ENCODE measurements at places on chromosomes 7 and 10.

DNA sequence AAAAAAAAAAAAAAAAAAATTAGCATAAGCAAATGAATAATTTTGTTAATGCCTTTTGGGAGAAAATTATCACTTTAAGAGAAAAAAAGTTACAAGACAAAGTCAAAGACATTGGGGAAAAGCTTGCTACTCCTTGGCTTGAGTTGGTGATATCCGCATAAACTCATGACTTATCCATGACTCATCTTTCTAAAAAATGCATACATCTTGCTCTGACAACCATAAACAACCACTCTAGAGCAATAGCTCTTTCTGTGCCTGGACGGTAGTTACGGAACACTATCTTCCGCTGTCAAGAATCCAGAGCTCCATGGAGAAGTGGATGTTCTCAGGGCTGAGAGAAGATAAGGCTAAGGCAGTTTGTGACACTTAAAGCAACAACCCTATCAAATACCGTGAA is 281.1 kb upstream of the PFKP start:
- DNase-seq, result no peak
- H3K36me3 ChIP-seq, result no peaks in the 10 kb centered on the region
- H3K4me1 ChIP-seq, result peaks cover 8% of the 10 kb centered on the region

GRCh38 chr7:95205665-95206225 is 118.6 kb downstream of the PON1 start:
- no peaks in the 10 kb centered on the region for H3K4me1 ChIP-seq
- no peak for DNase-seq
- H3K4me3 ChIP-seq, result no peak overlapping the region
- H3K36me3 ChIP-seq, result no peaks in the 10 kb centered on the region

- no peaks in the 10 kb centered on the region for H3K36me3 ChIP-seq
- no peak overlapping the region for H3K27ac ChIP-seq
- no peak for DNase-seq
- H3K27me3 ChIP-seq, result no peaks in the 10 kb centered on the region
- no peak overlapping the region for H3K4me3 ChIP-seq
These were observed 115.9 kb upstream of the CACUL1 start for GRCh38 chr10:118870467-118871243.

- H3K27ac ChIP-seq, result no peak overlapping the region
- H3K4me3 ChIP-seq, result no peak overlapping the region
- H3K27me3 ChIP-seq, result no peaks in the 10 kb centered on the region
- no peaks in the 10 kb centered on the region for H3K4me1 ChIP-seq
- no peak for DNase-seq
- H3K36me3 ChIP-seq, result no peaks in the 10 kb centered on the region
These were observed 23.4 kb downstream of the LEP start for GRCh38 chr7:128264477-128264876.

- no peaks in the 10 kb centered on the region for H3K4me1 ChIP-seq
- H3K27me3 ChIP-seq, result no peaks in the 10 kb centered on the region
- H3K27ac ChIP-seq, result no peak overlapping the region
- no peak overlapping the region for H3K4me3 ChIP-seq
- no peaks in the 10 kb centered on the region for H3K36me3 ChIP-seq
- DNase-seq, result no peak
These were observed 75.5 kb upstream of the AGK start for GRCh38 chr7:141475679-141476078.

DNA sequence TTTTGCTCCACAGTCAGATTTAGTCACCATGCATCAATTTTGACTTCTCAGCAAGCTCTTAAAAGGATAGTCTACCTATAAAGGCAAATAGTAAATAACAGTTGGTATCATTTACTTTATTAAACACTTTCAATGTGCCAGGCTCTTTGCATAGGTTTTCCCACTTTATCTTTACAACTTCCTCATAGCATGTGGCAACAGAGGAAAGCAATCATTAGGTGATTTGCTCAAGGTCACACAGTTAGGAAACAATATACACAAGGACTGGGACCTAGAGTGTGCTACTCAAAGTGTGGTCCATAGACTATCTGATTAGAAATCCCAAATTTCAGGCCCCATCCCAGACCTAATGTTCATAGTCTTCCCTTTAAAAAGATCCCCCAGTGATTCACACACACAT is 212.3 kb downstream of the MTERF1 start:
- no peak for DNase-seq
- no peak overlapping the region for H3K27ac ChIP-seq
- no peak overlapping the region for H3K4me3 ChIP-seq

DNA sequence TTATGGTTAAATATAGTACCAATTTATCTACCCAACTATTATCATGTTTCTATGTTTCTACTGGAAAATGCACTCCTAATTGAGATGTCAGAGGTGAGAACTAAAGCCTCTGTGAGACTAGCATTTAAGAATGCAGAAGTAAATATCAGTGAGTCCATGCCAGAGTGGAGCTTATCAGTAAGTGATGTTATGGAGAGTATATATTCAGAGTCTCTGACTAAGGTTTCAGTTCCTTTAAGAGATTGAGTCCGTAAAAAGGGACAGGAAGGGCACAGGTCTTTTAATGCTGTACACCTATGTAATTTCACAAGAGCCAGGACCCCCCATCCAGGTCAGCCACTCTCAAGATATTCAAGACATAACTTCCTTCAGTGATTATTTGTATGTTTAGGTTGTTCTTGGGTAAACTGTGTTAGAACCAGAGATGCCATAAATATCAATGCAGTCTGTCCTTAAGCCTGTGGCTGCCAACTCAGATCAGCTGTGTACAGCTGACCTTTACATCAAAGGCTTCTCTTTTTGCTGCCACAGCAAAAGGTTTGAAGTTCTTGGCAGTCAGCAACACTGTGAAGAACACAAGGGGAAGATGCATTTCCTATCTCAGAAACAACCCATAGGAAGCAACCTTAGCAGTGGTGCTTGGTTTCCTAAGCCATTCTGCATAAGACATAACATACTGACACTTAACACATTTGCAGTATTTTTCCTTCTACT is 244.8 kb downstream of the BICC1 start:
- no peak for DNase-seq

- no peaks in the 10 kb centered on the region for H3K4me1 ChIP-seq
- H3K27me3 ChIP-seq, result no peaks in the 10 kb centered on the region
- no peak overlapping the region for H3K27ac ChIP-seq
- H3K4me3 ChIP-seq, result no peak overlapping the region
- no peak for DNase-seq
These were observed 57.1 kb upstream of the CYP2C18 start for GRCh38 chr10:94626476-94626875.

DNA sequence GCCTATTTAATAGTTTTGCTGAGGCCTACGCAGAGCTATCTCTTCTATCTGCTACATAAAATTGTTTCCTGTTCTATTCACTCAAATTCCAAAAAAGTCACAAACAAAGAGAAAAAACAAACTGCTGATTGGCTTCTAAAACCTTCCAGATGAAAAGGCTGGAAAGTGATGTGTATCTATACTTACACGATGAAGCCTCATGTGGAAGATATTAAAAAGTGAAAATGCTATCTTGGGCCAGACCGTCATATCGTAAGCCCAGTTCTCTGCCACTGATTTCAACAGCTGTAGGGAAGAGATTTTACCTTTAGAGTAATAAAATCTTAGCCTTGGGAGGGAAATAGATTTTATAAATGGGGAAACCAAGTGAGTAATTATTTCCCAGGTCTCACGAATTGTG is 394.8 kb downstream of the KIF20B start:
- no peak for DNase-seq
- H3K27me3 ChIP-seq, result no peaks in the 10 kb centered on the region
- no peaks in the 10 kb centered on the region for H3K36me3 ChIP-seq
- no peak overlapping the region for H3K27ac ChIP-seq
- no peaks in the 10 kb centered on the region for H3K4me1 ChIP-seq
- H3K4me3 ChIP-seq, result no peak overlapping the region

- H3K4me1 ChIP-seq, result peaks cover 7% of the 10 kb centered on the region
- H3K4me3 ChIP-seq, result no peak overlapping the region
- no peak overlapping the region for H3K27ac ChIP-seq
- H3K27me3 ChIP-seq, result no peaks in the 10 kb centered on the region
These were observed 40.3 kb downstream of the NRCAM start for GRCh38 chr7:108415821-108416536.

DNA sequence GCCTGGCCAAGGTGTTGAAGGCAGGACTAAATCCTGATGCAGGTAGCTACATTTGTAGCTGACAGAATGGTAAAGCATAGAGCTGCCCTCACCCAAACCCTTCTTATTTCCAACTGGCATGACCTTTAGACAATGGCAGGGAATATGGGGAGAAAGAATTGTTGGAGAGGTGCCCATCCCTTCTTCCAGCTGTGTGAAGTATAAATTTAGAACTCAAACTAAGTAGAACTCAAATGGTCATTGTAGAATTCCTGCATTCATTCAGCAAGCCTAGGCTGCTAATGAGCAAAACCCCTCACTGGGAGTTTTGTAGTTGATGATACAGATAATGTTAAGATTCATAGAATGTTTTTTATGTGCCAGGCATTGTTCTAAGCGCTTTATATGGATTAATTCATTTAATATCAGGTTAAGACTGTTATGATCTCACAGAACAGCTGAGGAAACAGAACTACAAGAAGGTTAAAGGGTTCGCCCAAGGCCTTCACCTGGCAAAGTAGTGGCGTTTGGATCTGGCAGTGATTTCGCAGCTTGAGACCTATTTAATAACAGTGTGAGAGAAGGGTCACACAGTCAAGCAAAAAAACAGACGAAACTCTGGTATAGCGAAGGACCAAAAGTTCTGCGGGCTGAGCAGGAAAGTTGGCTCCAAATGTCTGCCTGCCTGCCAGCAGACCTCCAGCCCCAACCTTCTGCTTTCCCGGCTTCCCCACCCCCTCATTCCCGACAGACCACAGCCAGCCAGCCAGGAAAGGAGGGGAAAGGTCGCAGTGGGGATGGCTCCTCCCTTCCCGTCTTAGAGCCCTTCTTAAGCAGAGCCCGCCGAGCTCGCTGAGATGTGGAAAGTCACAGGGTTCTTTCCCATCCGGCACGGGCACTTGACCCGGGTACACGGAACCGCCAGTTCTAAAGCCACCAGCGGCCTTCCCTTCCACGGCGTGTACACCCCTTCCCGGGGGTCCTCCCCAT is 1.6 kb upstream of the HILPDA start:
- H3K4me1 ChIP-seq, result peaks cover 32% of the 10 kb centered on the region
- DNase-seq, result no peak
- H3K27me3 ChIP-seq, result no peaks in the 10 kb centered on the region
- 0 out of 2 replicates have a peak, but pooled peaks cover 8% of the 10 kb centered on the region for H3K36me3 ChIP-seq
- H3K27ac ChIP-seq, result no peak overlapping the region

DNA sequence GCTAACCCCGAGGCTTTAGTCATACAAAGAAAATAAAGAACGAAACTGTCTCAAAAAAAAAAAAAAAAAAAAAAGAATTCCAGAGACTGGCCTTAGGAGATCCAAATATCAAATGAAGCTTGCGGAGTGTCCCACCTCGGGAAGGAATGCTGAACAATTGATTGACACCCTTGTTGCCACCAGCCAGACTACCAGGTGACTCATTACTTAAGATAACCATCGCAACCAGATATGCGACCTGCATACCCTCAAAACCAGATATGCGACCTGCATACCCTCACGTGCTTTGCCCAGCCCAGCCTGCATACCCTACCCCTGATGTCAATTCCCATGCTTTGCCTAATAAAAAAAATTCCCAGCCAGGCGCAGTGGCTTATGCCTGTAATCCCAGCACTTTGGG is 2.7 kb upstream of the PRKRIP1 start:
- no peak overlapping the region for H3K4me3 ChIP-seq
- no peak overlapping the region for H3K27ac ChIP-seq
- peaks cover 16% of the 10 kb centered on the region for H3K36me3 ChIP-seq

DNA sequence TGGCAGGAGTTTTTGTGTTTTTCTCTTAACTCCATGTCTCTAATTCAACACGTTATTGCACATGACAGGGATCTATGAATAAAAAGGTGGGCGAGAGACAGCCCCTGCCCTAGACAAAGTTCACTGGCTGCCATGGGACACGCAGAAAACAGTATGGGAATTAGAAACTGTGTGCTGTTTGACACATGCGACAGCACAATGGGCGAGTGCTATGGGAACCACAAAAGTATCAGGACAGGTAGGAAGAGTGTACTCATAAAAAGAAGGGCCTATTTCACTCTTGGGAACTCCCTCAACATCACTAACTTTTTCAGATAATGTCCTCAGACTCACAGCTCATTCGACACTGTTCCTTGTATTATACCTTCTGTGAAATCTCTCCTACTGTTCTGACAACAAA is 45.7 kb downstream of the MINDY3 start:
- peaks cover 7% of the 10 kb centered on the region for H3K36me3 ChIP-seq
- no peak overlapping the region for H3K4me3 ChIP-seq
- no peaks in the 10 kb centered on the region for H3K4me1 ChIP-seq
- no peak overlapping the region for H3K27ac ChIP-seq

- no peak for DNase-seq
- no peaks in the 10 kb centered on the region for H3K27me3 ChIP-seq
- no peaks in the 10 kb centered on the region for H3K36me3 ChIP-seq
- no peaks in the 10 kb centered on the region for H3K4me1 ChIP-seq
- no peak overlapping the region for H3K4me3 ChIP-seq
These were observed 30.2 kb downstream of the COBL start for GRCh38 chr7:51286401-51286800.

DNA sequence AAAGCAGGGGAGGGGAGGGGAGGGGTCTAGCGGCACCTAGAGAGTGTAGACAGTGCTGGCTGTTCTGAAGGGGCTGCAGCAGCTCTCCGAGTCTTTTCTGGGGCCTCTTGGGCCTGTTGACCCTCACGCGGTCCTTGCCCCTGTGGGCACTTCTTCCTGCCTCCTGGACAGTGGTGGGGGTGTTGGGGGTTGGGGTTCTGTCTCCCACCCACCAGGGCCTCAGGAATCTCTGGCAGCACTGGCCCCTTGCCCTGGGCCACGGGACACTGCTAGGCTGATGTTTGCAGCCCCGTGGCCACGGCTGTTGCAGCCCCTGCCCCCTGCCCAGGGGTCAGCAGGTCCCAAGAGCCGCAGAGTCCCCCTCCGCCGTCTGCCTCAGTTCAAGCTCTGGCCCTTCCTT is 68.9 kb upstream of the INPP5A start:
- H3K27me3 ChIP-seq, result no peaks in the 10 kb centered on the region
- H3K4me3 ChIP-seq, result peak overlapping the region; percentile 58
- peaks cover 4% of the 10 kb centered on the region for H3K36me3 ChIP-seq
- DNase-seq, result no peak
- peak overlapping the region; percentile 97 for H3K27ac ChIP-seq

DNA sequence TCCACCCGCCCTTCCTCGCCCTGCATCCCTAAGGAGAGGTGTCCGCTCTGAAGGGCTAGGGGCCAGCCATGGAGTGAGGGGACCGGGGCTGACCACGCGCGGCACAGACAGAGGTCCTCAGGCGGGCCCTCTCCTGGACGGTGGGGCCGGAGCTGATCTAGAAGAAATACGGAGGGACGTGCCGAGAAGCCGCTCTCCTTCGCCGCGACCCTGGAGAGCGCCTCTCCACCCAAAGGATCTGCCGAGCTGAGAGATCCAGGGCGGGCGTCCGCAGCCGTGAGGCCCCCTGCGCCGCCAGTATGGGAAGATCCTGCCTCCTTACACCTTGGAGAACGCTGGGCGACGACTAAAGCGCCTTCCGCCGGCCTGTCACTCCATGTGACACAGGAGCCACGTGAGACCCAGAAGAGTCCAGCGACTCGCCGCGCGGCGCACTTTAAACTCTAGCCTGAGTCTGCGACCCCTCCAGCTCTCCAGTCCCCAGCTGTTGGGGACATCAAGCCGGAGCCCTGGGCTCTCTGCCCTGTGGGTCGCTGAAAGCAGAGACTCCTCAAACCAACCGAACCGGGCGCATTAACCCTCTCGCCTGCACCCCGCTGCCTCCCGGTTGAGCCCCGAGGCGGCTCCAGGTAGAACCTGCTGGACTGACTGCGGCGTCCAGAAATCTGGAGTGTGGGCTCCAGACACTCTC is 1.5 kb upstream of the SFMBT2 start:
- H3K4me3 ChIP-seq, result no peak overlapping the region
- no peaks in the 10 kb centered on the region for H3K27me3 ChIP-seq
- no peak for DNase-seq
- H3K4me1 ChIP-seq, result peaks cover 28% of the 10 kb centered on the region

All from Karpas-422 (cell line).